Muscle of back (tissue), 13 donors: ENCODE measurements at places on chromosomes 2 and 18.

GRCh38 chr2:84735389-84735788 is 145.5 kb downstream of the TRABD2A start:
- no peak for DNase-seq

- no peak for DNase-seq
Observed at GRCh38 chr2:217185265-217185995, 325.6 kb upstream of the TNP1 start.

- DNase-seq, result no peak
Observed at GRCh38 chr18:79771446-79772107, 26.2 kb upstream of the KCNG2 start.

- DNase-seq, result no peak
Observed at GRCh38 chr2:205609113-205609512, 73.2 kb upstream of the NRP2 start.

DNA sequence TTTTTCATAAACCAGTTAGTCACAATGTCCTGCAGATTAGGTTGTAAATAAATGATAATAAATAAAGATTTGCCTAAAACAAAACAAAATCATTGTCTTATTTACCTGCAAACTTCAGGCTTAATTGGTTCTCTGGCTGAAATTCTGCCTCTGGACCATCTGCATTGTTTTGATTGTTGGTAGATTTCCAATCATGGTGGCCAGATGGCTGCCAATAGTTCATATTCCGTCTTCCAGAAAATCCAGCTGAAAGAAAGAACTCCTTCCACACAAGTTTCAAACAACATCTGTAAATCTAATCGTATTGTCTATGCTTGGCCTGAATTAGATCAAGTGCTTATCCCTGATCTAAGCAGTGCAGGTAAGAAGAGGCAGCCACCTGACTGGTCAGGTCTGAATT is 771.1 kb upstream of the ZEB2 start:
- no peak for DNase-seq

DNA sequence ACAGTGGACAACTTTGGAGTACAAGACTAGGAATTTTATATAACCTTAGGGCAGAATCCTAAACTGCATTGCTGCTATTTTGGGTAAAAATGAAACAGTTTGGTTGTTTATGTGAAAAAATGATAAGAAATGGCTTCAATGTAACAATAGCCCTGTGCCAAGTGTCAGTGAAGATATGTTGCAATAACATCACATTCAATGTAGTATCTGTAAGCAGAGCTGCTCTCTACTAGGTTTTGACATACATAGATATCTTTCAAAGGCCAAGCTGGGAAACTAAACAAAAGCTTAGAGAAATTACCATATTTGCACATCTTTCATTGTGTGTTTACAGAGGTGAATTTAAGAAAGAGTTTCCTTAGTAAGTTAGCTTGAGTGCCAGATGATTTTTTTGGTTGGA is 135.0 kb upstream of the DOK6 start:
- no peak for DNase-seq

DNA sequence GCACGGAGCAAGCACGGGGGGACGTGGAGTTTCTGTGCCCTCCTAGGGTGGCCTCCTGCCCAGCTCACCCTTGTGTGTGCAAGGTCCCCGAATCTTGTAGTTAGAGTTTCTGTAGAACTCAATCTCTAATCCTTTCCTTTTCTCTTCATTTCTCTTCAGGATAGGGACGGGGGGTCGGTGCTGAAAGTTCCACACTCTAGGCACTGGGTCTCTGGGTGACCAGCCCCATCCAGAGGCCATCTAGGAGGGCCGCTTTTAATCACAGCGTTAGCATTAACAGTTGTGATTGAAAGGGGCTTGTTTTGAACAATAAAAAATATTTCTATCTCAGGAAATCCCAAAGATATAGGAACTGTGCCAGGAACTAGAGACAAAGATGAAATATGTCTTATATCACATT is 10.5 kb downstream of the SOCS6 start:
- no peak for DNase-seq

DNA sequence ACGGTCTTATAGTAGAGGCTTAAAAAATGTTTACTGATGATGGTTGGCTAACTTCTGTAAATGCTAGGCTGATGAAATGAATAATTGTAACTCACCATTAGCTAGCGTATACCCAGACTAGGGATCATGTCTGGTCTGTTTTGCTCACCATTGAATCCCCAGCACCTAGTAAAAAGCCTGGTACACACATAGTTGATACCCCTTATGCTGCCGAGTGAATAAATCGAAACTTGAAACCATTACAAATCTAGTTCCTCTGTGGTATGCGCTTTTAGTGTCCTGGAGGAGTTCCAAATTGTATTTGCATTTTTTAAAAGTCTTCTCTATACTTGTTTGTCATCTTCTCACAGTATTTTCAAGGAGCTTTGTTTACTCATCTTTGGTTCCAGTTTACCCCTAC is 1.3 kb downstream of the TAF1B start:
- peak; percentile 49 for DNase-seq

DNA sequence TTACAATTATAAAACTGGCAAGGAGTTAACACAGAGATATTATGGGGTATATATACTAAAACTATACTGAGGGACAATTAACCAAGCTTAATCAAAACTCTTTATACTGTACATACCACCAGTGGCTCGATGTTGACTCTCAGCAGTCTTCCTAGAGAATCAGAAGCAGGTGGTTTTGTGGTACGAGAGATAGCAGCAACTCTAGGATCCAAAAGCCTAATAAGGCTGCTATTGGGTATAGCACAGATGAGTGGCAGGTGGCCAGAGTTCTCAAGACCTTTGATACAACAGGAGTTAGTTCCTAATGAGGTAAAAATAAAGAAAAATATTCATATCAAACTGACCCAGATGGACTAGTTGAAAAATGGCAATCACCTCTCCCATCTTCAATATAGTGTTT is 45.5 kb upstream of the COL5A2 start:
- DNase-seq, result no peak

DNA sequence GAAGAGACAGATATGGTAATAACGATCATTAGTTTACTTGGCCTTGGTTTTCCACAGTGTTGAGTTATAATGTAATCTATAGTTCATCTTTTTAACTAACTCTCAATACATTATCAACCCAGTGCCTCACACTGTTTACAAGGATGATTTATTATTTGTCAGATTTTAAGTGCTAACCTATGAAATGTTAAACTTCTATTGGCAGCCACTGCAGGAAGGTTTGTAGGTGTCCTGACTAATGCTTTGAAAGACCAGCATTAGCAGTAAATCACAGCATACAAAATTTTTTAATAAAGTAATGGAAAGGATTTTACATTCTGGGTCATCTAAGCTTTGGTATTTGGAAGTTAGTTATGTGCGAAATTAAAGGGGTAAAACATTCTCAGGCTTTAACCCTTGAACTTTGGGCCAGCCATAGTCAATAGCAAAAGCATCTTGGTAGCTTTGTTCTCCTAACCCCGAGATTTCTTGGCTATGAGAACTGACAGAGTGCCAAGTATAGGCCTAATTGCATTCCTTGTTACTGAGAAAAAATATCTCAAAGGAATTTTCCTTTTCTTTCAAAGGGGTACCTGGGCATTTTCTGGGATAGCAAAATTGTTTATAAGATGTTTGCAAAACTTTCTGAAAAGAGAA is 30.6 kb downstream of the SPATS2L start:
- DNase-seq, result no peak

DNA sequence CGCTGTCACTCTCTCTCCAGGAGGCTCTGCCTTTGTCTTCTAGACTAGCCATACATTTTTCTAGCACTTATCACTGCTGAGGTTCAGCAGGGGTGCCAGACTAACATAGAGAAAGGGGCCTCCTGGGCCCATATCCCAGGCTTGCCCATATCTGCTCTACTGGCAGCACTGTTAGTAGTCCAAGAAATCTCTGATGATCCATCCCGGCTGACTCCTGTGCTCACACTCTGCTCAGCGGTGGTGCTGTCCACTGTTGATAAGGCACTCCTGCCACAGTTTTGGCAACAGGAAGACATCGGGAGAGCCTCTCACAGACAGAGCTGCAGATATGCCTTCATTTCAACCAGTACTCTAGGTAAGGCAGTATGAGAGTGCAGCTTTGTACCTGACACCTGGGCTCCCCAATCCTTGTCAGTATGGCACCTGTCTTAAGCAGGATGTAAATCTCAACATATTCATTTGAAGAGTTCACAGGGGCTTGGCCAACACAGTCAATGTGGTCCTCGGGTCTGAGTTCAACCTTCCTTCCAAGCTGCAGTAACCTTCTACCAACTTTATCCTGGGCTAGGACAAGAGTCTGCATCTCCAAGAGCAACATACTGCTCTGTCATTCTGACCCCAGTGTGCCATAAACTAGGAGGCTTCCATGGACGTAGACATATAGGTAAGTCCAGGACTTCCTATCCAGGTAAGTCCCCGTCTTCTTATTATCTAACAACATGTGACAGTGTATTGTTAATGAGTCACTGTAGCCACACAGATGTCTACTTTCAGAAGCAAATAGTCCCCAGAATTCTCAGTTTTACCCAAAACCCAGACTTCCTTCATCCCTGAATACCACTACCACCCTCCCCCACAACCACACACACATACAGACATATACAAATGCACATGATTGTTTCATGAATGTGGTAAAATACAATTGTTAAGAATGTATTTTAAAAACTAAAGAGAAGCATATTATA is 16.2 kb downstream of the KLF7 start:
- no peak for DNase-seq
